Esophagus muscularis mucosa (tissue), 4 donors: ENCODE measurements at places on chromosomes 7 and 10. TPM values are rescaled to one million over a fixed set of nuclear protein-coding genes. Genes with fewer than 3 reads are reported as not detected.

DNA sequence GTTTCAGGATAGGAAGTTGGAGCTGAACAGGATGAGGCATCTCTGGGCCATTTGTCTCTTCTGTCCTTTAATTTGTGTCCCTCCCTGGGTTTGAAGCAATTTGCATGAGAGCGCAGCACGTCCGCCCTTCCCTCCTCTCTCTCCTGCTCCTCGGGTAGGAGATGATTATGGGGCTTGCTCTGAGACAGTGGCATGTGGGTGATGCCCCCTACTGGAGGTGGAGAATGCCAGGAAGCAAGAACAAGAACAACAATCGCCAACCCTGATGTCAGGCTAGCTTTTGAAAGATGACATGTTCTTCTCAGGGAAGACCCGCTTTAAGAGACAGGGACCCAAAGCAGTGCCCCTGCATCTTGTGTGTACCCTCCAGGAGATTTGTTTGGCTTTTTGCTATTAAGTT lies 63.9 kb upstream of the LOXL4 start:
- H3K4me1 ChIP-seq: no peaks in the 10 kb centered on the region
- no peaks in the 10 kb centered on the region for H3K36me3 ChIP-seq
- no peaks in the 10 kb centered on the region for H3K27me3 ChIP-seq
- no peak overlapping the region for H3K27ac ChIP-seq

DNA sequence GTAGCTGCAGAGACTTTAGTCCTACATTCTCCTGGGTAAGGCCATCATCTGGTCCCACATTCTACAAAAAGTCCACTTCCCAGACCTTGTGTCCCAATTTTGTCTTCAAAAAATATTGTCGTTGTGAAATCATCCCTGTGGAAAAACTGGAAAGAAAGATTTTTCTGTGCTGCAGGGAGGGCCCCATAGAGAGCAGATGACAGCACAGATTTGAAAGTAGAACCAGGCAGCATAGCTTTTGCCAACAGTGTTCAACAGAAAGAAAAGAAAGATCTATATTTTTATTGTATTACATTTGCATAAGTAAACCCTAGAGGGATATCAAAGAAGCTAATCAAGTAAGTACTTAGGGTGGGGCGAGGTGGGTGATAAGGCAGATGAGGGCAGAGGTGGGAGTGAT lies 48.3 kb upstream of the C1GALT1 start:
- no peaks in the 10 kb centered on the region for H3K36me3 ChIP-seq
- H3K4me1 ChIP-seq: no peaks in the 10 kb centered on the region
- DNase-seq: no peak
- H3K27me3 ChIP-seq: no peaks in the 10 kb centered on the region
- no peak overlapping the region for H3K4me3 ChIP-seq

DNA sequence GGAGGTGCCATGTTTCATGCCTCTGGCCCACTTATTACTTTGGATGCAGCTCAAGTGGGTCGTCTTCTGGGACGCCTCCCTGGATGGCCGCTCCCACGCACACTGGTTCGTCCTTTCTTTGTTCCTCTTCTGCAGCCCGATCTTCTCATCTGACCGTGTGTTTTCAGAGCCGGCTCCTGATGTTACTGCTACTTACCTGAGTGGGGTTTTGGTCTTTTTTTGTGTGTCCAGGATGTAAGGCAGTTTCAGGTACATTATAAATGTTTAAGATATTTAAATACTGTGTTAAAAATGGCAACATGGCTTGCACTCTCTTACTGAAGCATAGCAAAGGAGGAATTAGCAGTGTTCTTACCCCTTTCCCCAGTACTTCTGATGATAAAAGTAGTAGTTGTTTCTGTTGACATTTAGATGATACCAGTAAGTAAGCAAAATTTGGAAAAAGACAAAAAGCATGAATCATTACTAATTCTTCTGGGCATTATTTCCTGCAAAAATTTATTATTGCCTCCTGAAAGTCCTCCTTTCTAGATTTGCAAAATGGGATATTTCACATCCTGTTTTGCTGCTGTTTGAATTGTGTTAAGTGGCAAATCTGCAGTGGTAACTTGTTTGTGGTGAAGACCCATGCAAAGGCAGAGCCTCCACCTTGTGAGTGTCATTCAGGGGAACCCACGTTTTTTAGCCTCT lies 59.4 kb downstream of the SHH start:
- H3K27ac ChIP-seq: no peak overlapping the region
- H3K4me1 ChIP-seq: peaks cover 54% of the 10 kb centered on the region
- DNase-seq: no peak
- H3K4me3 ChIP-seq: no peak overlapping the region

GRCh38 chr10:8543361-8544056 lies 489.0 kb downstream of the GATA3 start:
- no peak for DNase-seq
- no peaks in the 10 kb centered on the region for H3K27me3 ChIP-seq
- H3K4me3 ChIP-seq: no peak overlapping the region
- H3K36me3 ChIP-seq: no peaks in the 10 kb centered on the region

The RP9 gene
- 11.5 TPM for total RNA-seq

The MYL10 gene
- total RNA-seq: not detected

DNA sequence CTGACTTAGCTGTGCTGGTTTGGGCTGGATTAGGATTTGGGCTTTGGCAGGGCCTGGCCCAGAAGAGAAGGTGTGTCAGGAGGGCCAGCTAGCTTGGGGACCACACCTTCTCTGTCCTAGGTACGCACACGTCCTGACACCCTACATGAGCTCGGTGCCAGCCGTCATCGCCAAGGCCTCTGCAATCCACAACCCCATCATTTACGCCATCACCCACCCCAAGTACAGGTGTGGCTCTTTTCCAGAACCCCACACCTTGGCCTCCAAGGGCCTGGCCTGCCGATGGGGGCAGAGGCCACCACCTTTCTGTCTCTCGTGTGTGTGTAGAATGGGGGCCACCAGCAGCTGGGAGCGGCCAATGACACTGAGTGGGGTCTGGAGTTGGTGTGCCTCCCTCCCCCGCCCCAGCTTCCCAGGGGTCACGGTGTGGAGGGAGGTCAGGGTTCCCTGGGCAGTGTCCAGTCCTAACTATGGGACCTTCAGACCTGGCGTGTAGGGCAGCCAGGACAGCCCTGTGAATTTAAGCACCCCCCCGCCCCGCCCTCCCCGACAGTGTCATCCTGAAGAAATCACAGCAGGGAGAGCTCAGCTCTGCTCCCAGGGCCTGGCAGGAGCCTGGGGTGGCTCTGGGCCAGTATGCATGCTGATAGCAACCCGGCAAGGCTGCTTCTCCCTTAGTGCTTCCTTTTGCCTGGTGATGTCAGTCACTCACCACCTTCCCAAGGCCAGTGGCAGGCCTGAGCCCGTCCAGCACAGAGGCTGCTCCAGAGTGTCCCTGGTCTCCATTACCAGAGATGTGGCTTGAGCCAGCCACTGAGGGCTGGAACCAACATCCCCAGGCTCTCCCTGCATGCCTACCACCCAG lies 6.9 kb upstream of the LDB3 start:
- no peaks in the 10 kb centered on the region for H3K36me3 ChIP-seq
- peaks cover 45% of the 10 kb centered on the region for H3K4me1 ChIP-seq
- no peak overlapping the region for H3K4me3 ChIP-seq

The TRIL gene
- 7.9 TPM for total RNA-seq

- no peaks in the 10 kb centered on the region for H3K27me3 ChIP-seq
- DNase-seq: no peak
These were observed 819.2 kb upstream of the C7orf33 start for GRCh38 chr7:147771344-147771743.

- H3K4me1 ChIP-seq: peaks cover 11% of the 10 kb centered on the region
- no peaks in the 10 kb centered on the region for H3K36me3 ChIP-seq
- no peak overlapping the region for H3K27ac ChIP-seq
These were observed 80.9 kb upstream of the DYNC1I1 start for GRCh38 chr7:95691464-95691863.

The LRCH4 gene
- 43.5 TPM for total RNA-seq

DNA sequence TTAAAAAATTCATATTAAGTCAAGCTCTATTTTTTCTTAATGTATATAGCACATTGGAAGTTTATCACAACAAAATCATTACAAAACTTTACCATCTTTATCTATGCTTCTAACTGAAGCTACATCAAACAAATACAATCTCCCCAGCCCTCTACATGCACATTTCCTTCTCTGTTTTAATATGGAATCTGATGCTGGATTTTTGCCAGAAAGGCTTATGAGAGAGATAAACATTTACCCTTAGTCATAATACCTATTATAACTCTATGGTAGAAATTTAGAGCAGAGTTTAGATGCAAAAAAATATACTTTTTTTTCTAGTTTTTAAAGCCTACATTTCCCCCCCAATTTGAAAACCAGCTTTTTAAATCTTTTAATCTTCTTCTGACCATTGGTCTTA lies 1198.6 kb downstream of the GATA3 start:
- H3K27me3 ChIP-seq: no peaks in the 10 kb centered on the region
- H3K4me1 ChIP-seq: no peaks in the 10 kb centered on the region
- no peak for DNase-seq
- H3K4me3 ChIP-seq: no peak overlapping the region

DNA sequence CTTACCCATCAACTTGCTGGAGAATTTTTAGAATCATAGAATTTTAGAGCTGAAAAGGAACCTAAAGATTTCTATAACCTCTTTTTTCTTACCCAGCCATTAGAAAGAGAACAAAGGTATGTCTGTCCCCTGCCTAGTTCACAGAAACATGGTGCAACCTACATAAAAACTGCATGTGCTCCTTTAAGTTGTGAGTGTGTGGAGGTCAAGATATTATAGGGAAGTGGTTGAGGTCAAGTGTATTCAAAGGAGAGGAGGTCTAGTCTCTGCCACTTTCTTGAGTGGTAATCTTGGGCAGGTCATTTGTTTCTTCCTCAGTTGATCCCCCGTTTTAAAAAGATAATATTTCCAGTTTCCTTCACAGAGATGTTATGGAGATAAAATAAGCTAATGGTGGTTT lies 6.4 kb downstream of the UBTD1 start:
- H3K4me1 ChIP-seq: peaks cover 17% of the 10 kb centered on the region
- no peaks in the 10 kb centered on the region for H3K36me3 ChIP-seq
- H3K27ac ChIP-seq: no peak overlapping the region
- no peak overlapping the region for H3K4me3 ChIP-seq
- no peaks in the 10 kb centered on the region for H3K27me3 ChIP-seq
